ENCODE measurements at places on chromosomes 13 and 19.

DNA sequence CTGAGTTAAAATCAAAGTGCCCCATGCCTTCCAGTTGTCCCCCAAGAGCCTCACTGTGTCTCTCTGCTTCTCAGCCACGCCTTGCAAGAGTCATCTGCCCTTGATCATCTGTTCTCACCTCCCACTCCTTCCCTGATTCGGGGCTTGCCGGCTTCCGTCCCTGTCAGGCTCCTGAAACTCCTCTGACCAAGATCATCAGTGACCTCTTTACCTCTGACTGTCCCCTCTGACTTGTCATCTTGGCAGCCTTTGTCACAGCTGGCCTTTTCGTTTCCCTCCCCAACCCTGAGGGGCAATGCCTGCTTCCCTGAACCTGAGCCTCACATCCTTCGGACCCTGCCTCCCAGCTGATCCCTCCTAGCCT is 66.3 kb downstream of the MAP4K1 start:
- no peak for DNase-seq

DNA sequence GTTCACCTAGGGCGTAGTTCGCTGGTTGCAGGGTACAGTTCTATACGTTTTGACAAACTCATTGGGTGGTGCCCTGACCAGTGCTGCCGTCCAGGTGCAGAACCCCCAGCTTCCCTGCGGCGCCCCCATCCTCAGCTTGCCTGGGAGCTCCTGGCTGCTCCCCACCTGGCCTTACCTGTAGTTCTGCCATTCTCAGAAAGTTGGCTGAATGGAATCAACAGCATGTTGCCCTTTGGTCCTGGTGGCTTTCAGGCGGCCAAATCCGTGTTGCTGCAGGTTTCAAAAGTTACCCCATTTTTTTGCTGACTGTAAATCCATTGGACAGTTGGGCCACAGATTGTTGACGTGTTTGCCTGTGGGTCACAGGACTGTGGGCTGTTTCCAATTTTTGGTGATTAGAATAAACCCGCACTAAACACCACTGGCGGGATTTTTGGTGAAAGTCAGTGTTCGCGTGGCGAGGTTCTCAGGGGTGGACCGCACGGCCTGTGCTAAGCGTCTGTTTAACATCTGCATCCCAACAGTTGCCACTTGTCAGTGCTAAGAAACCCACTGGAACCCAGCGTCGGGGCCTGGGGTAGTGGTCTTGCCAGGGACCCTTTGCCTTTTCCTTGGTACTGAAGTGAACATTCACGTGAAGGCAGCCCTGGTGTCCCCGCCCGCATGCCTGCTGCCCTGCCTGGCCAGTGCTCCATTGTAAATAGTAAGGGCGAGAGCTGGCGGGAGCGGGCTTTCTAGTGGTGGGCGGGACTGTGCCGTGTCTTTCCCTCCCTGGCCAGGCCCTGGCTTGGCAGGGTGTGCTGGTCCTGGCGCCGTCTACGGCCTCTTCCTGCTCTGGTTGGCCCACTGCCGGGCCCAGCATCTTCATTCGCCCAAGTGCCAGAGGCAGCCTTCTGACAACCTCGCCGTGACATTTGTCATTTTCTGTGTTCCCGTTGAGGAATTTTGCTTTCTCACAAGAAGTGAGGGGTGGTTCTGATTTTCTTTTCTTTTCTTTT is 3.3 kb downstream of the DOT1L start:
- DNase-seq: no peak

DNA sequence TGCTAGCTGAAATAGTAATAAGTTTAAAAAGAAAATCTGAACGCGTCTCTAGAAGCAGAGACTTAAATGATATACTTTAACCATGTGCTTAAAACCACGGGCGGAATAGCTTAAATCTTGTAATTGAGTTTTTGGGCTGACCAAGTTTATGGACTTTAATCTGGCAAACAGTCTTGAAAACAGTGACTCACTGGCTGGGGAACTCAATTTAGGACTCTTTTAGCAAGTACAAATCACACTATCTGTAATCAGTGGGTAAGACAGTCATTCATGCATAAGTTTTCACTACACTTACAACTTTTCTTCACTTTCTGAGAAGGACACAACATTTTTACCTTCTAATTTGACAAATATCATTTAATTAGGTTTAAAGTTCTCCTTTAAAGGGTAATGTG is 26.8 kb downstream of the ZNF627 start:
- DNase-seq: no peak

DNA sequence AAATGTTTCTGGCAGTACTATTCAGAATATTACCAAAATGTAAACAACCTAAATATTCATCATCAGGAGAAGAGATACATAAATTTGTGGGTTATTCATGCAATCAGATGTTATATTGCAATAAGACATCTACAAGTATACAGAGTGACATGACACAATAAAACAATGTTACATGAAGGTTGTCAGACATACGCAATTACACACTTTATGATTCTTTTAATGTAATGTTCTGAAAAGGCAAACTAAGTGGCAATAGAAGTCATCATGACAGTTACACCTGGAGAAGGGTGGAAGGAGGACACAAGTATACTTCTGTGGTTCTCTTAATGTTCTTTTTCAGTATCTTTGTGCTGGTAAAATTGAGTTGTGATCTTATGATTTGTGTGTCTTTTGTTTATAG is 95.8 kb upstream of the PRR20A start:
- DNase-seq: no peak

GRCh38 chr13:113211774-113212173 is 2.4 kb downstream of the CUL4A start:
- DNase-seq: no peak

DNA sequence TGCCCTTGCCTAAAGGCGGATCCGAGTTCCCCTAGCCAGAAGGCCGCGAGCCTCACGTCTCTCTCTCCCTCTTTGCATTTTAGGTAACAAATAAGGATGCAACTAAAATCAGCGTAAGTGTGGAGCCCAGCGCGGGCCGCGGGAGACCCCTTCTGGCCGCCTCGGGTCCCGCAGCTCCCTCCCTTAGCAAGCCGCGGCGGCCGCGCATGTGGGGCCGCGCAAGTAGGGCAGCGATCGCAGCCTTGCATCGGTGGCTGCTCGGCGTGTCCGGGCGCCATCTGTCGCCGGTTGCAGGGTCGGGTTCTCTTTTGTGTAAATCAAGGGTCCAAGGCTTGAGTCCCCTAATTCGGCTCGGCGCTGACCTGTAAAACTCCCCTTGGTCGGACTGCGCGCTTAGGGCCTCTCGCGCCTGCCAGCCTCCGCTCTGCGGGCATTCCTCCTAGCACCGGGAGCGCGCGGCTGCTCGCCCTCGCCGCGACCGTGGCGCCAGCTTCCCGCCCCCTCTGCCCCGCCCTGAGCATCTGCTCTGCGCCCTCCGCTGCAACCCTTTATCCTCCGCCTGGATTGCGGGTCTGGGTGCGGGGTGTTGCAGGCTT is 2.7 kb downstream of the VSTM2B start:
- peak; percentile 12 for DNase-seq

DNA sequence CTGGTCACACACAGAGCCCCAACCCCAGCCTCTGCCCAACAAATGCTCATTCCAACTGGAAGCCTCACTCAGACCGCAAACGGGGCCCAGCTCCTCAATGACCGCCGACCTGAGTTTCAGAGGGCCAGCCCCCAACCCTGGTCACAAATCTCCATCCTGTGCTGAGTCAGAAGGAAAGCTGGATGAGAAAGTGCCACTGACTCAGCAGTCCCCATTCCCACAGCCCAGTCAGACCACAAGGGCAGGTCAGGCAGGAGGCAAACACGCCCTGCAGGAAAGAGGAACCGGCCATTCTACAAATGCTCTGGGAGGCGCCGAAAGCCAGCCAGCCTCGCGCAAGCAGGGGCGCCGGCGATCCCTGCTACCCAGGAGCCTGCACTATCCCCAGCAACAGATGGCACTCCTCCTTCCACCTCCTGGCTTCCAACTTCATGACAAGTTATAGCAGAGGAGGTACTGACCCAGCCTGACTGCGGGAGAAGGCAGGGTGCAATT is 14.1 kb upstream of the PRKD2 start:
- no peak for DNase-seq

- DNase-seq: no peak
These were observed 14.3 kb downstream of the MARK4 start for GRCh38 chr19:45265375-45265774.

GRCh38 chr13:80083853-80084676 is 256.9 kb downstream of the SPRY2 start:
- peak; percentile 97 for DNase-seq

DNA sequence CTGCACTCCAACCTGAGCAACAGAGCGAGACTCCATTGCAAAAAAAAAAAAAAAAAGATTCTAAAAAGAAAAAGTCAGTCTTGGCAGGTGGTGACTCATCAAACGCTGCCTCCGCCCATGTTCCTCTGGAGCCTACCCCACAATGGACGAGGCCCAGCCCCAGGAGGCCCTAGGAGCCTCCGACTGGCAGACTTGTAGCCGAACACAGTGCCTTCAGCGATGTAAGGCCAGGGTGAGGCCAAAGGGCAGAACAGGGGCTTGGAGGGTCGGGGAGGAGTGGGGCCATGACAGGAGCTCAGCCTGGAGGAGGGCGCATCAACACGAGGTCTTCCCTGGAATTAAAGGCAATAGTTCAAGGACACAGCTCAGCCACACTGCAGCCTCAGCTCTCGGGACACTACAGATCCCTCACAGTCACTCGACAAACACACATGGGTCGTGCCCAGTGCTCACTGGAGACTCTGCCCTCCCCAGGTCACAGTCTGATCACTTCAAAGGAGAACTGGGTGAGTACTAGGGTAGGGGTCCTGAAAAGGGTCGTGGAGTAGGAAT is 5.1 kb downstream of the USE1 start:
- DNase-seq: no peak

Measured in fibroblast of skin of left biceps (primary cell).